Kidney epithelial cell (primary cell): ENCODE measurements at places on chromosomes 13 and 19. TPM values are rescaled to one million over a fixed set of nuclear protein-coding genes. Genes with fewer than 3 reads are reported as not detected.

DNA sequence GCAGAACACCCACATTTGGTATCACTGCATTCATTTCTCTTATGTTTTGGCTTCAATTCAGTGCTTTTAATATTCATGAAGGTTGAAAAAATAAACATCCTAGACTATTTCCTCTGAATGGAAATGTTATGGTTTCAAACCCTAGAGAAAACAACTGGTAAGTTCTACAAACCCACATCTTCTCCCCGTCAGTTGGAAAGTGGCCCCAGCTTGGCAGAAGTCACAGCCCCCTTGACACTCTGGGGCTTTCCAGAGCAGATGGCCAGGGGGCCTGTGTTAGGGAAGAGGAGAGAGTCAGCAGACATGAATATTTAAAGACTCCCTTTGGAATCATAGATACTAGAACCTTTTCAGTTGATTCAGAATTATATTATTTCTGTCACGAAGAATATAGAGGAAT is 123.9 kb downstream of the SHISA2 start:
- DNase-seq, result no peak

DNA sequence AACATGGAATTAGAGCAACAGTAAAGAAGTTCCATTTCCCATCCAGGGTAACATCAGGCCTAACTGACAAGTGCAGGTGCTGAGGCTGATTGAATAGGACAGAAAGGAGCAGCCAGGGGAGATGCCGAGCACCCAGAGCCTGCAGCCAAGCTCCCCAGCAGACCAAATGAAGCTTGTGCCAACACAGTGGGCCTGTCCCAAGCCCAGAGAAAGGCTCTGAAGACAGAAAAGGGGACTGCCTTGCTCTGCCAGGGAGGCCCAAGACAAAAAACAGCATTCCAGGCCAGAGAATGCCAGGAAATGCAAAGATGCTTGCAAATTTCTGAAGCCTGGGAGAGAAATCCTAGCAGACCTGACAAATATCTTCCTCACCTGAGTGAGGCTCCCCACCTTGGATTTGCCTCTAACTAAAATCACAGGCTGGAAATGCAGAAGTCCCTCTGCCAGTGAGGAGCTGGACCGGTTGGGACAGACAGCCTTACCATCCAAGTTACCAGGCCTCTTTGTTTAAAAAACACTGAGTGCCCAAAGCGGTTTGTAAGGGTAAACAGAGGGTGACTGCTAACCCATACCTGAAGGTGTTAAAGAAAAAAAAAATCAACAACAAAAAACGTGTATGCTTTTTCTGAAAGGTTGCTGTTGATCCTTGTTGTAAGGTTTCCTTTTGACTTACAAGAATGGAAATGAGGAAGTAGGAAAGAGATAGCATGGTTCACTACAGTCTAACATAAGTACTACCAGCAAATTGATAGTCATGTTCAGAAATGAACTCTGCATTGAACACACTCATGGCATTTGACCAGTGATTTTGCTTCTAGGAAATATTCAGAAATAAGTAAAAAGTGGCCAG is 11.8 kb upstream of the HMGB1 start:
- DNase-seq, result no peak

GRCh38 chr13:66657165-66657881 is 572.8 kb downstream of the PCDH9 start:
- peak; percentile 93 for DNase-seq

- no peak for DNase-seq
These were observed 56.7 kb upstream of the UQCRFS1 start for GRCh38 chr19:29269641-29270040.

GRCh38 chr13:109790942-109791605 is 4.7 kb upstream of the IRS2 start:
- no peak for DNase-seq

- no peak for DNase-seq
These were observed 3.9 kb upstream of the NCCRP1 start for GRCh38 chr19:39192846-39193245.

GRCh38 chr13:47081850-47082249 is 185.0 kb upstream of the HTR2A start:
- no peak for DNase-seq

DNA sequence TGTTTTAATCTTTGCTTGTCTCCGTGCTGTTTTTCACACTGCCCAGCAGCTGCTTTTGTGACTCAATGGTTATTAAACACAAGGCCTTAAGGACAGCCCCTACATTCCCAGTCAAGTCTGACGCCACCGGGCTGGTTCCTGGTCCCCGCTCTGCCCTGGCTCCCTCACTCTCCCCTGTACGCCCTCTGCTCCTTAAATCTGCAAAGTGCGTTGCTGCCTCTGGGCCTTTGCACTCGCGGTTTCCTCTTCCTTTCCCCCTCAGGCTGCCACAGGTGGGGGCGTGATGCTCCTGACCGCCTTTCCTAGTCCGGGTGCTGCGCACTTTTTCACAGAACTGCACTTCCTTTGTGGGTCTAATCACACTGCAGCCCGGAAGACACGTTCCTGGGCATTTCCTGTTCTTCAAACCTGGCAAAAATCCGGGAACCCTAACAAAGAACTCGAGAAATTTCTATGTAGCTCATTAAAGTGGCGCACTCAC is 25.6 kb downstream of the NOSIP start:
- no peak for DNase-seq

DNA sequence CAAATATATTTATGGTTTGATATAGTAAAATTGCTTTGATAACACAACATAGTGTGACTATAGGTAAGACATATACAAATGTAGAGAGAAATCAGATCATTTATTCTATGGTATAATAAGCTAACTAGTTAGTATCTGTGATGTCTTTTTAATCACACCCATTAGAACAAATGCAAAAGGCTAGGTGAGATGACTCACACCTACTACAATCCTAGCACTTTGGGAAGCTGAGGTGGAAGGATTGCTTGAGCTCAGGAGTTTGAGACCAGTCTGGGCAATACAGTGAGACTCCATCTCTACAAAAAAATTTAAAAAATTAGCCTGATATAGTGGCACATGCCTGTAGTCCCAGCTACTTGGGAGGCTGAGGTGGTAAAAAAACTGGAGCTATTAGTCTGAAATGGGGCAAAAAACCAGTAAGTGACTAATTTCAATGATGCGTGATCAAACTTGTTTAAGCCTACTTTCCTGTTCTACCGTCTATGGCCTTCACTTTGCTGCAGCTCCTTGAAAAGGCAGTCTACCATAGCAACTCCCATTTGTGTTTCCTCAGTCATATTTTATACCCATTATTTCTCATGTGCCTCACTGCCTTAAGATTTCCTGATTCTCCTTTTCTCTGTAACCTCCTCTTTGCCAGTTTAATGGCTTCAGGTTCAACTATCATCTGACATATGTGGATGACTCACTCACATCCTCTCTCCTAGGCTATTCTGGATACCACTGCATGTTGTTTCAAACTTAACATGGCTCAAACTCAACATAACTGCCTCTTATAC is 12.5 kb downstream of the ALG5 start:
- DNase-seq, result no peak

DNA sequence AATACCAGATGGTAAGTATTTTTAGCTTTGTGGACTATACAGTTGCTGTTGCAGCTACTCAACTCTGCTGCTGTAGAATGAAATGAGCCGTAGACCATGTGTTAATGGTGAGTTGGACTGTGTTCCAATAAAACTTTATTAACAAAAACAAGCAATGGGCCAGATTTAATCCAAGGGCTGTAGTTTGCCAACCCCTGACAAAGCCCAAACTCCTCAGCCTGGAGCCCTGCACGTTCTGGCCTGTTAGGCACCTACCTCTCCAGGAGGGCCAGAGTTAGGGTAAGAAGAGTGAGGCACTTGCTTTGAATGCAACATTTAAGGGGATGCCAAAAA is 36.7 kb upstream of the CD33 start:
- DNase-seq, result no peak

DNA sequence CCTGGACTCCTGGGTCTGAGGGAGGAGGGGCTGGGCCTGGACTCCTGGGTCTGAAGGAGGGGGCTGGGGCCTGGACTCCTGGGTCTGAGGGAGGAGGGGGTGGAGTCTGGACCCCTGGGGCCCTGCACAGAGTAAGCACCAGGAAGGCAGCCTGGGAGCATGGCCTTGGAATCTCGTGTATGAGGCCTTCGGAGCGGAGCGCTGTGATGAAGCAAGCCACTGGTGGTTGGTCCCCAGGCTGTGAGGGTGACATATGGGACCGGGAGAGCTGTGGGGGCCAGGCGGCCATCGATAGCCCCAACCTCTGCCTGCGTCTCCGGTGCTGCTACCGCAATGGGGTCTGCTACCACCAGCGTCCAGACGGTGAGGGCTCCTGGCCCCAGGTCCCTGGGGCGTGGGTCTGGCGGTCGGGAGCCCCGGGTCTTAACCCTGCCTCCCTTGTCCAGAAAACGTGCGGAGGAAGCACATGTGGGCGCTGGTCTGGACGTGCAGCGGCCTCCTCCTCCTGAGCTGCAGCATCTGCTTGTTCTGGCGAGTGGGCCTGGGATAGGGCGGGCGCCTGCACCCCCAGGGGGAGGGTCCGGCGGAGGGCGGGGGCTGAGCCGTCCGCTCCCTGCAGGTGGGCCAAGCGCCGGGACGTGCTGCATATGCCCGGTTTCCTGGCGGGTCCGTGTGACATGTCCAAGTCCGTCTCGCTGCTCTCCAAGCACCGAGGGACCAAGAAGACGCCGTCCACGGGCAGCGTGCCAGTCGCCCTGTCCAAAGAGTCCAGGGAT is 918 bp downstream of the TMEM190 start:
- no peak for DNase-seq

DNA sequence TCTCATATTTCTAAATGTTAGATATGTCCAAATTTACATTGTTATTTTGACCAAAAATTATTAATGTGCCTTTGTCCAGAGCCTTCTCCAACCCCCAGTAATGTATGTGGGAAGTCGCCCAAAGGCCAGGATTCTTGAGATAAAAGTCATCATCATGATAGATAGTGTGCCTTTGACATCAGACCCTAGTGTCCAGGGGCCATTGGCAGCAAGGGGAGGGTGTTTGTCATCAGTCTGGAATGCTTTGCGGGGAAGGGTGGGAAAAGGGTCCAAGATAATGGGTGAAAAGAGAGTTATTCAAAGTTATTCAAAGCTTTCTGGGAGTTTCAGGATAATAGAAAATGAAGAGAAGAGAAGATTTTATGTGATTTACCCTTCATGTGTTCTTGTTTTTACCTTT is 909.5 kb upstream of the GPC6 start:
- DNase-seq, result no peak

- DNase-seq, result no peak
These were observed 102.5 kb downstream of the FLT1 start for GRCh38 chr13:28392428-28392827.

TGFBR3L gene
- total RNA-seq, result 0.14 and 4.5 TPM in 2 replicates

PNMA8C gene
- 0.25 and 0.27 TPM in 2 replicates for total RNA-seq

ZNF430 gene
- 8.4 and 12.9 TPM in 2 replicates for total RNA-seq

C19orf85 gene
- total RNA-seq, result not detected in 2 replicates

MAB21L1 gene
- not detected in 2 replicates for total RNA-seq

CYP2S1 gene
- total RNA-seq, result 3.1 and 4.9 TPM in 2 replicates

EDDM13 gene
- total RNA-seq, result not detected in 2 replicates

ZNF763 gene
- 0.54 and 1.3 TPM in 2 replicates for total RNA-seq
